ENCODE measurements at places on chromosomes 1 and 21.

DNA sequence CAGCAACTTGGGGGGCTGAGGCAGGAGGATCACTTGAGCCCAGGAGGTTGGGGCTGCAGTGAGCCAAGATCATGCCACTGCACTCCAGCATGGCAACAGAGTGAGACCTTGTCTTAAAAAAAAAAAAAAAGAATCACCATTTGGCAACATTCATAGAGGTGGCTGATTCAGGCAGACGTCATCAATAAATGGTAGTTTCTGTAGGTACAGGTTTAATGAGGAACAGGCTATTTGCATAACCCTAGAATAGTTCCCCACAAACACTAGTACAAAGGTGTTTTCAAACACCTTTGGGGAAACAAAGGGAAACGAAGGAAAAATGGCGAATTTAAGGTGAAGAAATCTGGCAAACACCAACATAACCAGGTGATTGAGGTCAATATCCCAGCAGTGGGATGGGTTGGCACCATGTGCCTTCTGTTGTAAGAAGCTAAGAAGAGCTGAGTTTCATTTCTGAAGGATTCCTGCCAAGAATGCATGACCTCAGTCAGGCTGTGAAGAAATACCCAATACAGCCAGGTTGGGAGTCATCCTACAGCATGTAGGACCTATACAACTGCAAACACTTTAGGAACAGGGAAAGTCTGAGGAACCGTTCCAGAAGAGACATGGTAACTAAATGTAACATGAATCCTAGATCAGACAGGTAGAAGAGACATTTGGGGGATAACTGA, 5.6 kb downstream of the LPAR3 start:
- no peak for DNase-seq

DNA sequence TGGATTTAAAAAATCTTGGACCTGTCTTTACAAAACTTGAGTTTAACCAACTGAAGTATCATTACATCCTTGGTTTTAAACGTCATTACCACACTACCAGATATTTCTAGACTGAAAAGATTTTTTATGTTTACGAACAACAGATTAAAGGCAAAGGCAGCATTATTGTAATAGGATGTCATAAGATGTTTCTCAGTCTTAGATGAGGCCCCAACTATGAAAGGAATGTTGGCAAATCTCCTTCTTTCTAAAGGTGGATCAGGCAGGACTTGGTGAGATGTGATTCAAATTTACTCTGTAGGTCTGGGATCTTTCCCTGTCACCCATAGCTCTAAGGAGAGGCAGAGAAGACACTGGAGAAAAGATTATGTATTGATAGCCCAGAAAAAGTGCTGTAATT, 417.9 kb downstream of the PTBP2 start:
- DNase-seq, result no peak

GRCh38 chr1:107535091-107535490, 394.3 kb downstream of the NTNG1 start:
- no peak for DNase-seq

DNA sequence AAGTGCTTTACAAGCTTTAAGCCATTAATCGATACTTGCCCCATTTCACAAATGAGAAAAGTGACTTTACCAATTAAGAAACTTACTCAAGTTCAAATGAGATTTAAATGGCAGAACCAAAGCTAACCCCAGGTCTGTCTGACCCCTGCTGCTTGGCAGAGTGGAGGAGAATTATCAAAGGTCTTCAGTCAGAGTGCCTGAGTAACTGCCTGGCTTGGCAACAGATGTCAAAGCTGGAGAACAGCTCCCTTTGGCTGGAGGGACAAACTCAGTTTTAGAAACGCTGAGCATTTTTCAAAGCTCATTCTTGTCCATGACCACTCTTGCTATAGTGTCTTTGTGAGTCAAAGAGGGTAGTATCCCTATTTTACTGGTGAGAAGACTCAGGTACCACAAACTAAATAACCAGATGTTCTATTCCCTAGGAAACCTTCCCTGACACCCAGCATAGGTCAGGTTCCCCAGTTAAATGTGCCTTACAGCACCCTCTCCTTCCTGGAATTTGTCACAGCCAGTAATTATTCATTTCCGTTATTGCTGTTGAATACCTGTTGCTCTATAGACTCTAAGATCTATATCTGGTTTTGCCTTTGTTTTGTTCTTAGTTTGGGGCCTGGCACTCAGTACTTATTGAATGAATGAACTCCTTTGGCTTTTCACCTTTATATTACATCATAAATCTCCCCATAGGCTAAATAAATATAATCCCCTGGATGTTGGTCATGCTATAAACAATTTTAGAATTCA, 5.0 kb upstream of the BCAR3 start:
- DNase-seq, result no peak

DNA sequence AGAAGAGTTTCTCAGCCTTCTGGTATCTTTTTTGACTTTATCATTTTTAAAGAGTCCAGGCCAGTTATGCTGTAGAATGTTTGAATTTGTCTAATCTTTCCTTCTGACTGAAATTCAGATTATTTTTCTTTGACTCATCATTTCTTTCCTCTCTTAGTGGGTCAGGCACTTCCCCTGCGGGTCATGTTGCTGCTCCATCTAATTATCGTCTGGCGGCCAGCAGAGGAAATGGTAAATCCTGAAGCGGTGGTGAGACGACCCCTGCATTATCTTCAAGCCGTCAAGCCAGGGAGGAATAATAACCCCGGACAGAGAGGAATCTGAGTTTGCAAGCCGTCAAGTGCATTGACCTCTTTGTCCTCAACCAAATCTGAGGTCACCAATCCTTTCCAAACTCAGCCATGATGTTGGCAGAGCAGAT, 102.1 kb downstream of the ADSS2 start:
- peak; percentile 79 for DNase-seq

All from trophoblast cell (in vitro differentiated cells and primary cell).